GM12878 (cell line): ENCODE measurements at places on chromosomes 2 and 18.

DNA sequence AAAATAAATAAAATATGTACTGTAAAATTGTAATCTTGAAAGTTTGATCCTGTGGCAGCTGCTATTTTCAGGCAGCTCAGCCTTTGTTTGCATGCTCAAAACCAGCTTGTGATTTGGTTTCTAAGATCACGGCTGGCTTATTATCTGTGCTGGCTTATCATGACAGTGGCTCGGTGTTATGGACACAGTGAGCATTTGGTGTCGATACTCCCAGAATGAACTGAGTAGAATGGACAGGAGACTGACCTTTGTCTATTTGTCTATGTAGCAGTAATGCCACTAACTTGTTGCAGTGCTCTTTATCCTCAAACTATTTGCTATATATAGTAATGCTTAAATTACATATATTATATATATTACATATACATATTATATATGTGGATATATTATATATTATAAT is 58.8 kb downstream of the NEDD4L start:
- no peak overlapping the region for H3K27ac ChIP-seq
- H3K36me3 ChIP-seq = no peaks in the 10 kb centered on the region
- DNase-seq = no peak
- H3K4me3 ChIP-seq = no peak overlapping the region
- H3K27me3 ChIP-seq = no peaks in the 10 kb centered on the region

- no peaks in the 10 kb centered on the region for H3K4me1 ChIP-seq
- H3K27ac ChIP-seq = no peak overlapping the region
- H3K36me3 ChIP-seq = no peaks in the 10 kb centered on the region
These were observed 157.7 kb downstream of the TWIST2 start for GRCh38 chr2:239005586-239005985.

DNA sequence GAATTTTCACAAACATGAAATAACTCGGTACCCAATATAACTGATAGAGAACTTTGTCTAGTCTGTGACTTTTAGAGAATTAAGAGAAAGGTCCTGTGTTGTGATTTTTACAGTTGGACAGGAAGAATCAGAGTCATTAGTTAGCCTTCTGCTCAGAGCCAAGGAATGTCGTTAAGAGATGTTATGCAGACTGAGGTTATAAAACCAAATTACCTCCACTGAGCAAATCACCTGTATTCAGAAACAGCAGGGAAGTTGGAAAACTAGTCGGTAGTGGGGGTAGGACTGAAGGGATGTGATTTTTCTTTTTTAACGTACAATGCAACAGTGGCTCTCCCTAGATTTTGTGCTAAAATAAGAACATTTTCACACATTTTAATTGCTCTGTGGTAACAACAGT is 18.5 kb downstream of the TANK start:
- H3K27me3 ChIP-seq = no peaks in the 10 kb centered on the region
- DNase-seq = no peak
- peaks cover 28% of the 10 kb centered on the region for H3K36me3 ChIP-seq
- no peak overlapping the region for H3K4me3 ChIP-seq
- H3K27ac ChIP-seq = no peak overlapping the region

DNA sequence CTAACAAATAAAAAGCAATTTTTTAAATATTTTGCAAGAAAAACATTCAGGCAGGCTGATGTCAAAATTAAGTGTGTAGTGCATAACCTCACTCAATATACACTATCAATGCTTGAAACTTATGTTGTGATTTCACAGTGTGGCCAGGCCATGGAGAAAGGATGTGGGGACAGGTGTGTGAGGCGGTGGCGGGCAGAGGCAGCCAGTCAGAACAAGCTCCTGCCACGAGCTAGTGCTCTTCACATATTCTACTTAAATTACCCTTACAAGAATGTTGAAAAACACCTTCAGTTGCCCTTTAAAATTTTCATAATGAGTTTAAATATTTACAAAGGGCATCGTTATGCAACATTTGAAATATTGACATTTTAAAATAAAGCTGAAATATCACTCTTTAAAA is 43.2 kb downstream of the CYB5A start:
- DNase-seq = no peak
- no peak overlapping the region for H3K4me3 ChIP-seq
- no peaks in the 10 kb centered on the region for H3K27me3 ChIP-seq
- H3K36me3 ChIP-seq = no peaks in the 10 kb centered on the region
- no peak overlapping the region for H3K27ac ChIP-seq

DNA sequence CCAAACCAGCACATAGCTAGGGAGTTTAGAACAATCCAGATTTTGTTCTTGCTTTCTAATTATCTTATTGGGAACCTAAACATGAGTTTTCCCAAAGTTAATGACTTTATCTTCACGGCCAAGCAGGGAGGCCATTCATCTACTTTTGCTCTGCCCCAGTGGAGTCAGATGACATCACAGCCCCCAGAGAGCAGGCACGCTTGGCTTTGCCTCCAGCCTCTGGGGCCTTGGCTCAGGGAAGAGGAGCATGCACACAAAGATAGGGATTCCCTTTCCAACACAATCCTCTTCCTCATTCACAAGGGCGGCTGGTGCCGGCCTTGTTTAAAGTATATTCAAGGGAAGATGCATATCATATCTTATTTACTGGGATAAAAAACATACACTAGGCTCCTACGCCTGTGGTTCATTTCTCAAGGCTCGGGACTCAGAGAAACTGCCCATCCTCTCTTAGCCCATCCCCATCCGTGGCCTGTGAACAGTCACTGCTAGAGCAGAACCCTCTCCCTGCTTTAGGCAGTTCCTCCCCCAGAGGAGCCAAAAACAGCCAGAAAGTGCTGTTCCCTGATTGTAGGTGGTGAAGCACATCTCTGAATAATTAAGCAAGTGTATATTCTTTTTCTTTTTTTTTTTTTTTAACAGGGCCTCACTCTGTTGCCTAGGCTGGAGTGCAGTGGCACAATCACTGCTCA is 21.2 kb downstream of the TGFA start:
- H3K4me3 ChIP-seq = no peak overlapping the region
- H3K27me3 ChIP-seq = no peaks in the 10 kb centered on the region; the same call in 1 of the 2 replicates
- no peak overlapping the region for H3K27ac ChIP-seq
- no peaks in the 10 kb centered on the region for H3K4me1 ChIP-seq
